ENCODE measurements at places on chromosomes 2 and 18.

DNA sequence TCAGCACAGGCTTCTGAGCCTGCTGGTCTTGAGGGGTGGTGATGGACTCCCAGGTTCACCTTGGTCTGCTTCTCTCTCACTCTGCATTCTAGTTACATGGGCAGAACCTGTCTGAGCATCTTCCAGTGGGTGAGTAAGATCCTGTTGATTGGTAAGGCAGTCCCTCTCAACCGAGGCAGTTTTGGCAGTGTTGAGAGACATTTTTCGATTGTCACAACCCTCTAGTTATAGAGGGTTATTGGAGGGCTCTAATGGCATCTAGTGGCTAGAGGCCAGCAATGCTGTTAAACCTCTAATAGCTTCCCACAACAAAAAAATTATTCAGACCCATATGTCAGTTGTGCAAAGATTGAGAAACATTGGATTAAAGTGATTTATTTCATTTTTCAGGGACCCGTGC lies 9.3 kb upstream of the MGAT5 start:
- no peak for DNase-seq

GRCh38 chr2:100571668-100572067 lies 8.9 kb downstream of the PDCL3 start:
- no peak for DNase-seq

- DNase-seq, result no peak
These were observed 22.5 kb downstream of the INPP4A start for GRCh38 chr2:98467082-98467536.

DNA sequence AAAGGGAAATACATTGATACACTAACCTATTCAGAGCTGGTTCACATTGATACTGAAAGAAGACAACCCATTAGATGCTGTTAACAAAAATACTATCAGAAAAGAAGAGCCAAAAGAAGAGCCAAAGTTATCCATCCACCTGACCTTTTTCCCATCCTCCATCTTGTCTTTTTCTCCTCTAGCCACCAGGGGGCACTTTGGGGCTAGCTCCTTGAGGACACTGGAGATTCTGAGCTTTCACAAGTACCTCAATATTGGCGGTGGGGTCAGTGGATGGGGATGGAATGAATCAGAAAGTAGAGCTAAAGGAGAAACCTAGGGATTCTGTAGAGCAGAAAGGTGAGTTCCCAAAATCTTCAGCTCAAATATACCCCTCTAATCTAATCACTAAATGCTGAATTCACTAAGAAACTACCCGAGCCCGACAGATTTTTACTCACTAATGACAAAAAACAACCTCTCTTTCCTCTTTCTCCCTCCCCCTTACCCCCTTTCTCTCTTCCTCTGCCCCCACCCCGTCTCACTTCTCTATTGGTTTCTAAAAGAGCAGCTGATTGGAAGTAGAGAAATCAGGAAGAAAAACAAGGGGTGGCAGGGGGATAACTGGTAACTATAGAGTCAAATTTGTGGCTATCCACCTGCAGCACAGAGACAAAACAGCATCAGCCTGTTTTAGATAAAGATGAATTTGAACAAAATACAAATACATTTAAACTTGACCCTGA lies 203.3 kb downstream of the TCF4 start:
- DNase-seq, result peak; percentile 58

- no peak for DNase-seq
These were observed 108.2 kb upstream of the CXCR4 start for GRCh38 chr2:136225950-136226835.

DNA sequence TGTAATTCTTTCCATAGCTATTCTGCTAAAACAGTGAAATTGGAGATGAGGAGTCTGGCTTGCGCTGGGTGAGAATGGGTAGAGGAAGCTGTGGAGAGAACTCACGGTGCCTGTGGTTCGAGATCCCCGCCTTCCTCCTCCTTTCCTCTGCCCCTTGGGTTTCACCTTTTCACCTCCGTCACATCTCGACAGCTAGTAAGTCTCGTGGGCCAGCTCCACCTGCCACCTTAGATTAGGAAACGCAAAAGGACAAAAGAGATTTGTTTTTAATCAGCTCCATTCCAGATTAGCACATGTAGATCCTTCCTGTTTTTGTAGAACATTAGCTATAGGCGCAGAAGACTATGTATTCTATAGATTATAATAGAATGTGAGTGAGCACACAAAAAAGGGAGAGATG lies 20.6 kb downstream of the TRIB2 start:
- no peak for DNase-seq

- DNase-seq, result no peak
These were observed 61.2 kb downstream of the MOGAT1 start for GRCh38 chr2:222732489-222733178.

- no peak for DNase-seq
These were observed 218.7 kb downstream of the RBM43 start for GRCh38 chr2:151042964-151043363.

DNA sequence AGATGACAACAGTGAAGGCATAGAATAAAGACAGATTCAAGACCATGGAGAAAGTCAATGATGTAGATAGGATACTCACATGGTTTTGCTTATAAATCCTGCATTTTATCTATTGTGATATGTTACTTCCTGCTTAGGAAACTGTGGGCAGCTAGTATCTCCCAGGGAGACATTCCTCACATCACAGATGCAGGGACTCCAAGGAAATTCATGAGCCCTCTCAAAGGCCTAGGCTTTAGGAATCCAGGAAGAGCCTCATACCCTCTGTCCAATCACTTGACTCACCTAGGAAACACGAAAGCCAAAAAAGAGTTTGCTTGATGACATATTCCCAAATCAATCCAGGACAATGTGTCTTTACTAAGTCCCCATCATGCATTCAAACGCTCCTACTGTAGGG lies 247.8 kb upstream of the KLHL29 start:
- DNase-seq, result no peak

- DNase-seq, result no peak
These were observed 26.0 kb upstream of the FOSL2 start for GRCh38 chr2:28366496-28367282.

GRCh38 chr2:217186152-217186551 lies 326.3 kb upstream of the TNP1 start:
- no peak for DNase-seq

DNA sequence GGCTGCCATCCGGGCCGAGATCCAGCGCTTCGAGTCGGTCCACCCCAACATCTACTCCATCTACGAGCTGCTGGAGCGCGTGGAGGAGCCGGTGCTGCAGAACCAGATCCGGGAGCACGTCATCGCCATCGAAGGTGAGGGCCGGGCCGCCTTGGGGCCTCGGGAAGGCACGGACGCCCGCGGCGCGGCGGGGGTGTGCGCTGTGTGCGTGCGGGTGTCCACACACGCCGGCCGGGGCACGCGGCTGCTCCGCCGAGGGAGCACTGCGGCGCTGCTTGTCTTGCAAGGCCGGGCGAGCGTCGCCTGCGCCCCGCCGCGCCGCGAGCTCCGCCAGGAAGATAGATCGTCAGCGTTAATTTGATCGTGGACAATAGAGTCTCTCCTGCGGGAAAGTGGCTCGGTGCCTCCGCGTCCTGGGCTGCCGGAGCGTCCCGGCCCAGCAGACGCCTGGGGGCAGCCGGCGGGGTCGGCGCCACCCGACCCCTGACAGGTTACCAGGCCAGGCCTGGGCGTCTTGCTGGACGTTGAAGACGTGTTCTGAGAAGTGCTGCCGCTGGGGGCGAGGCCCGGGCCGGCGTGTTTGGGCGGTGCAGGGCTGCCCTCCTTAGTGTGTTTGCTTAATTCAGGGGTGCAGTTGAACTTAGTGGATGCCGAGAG lies 1.0 kb downstream of the AGAP1 start:
- DNase-seq, result no peak

DNA sequence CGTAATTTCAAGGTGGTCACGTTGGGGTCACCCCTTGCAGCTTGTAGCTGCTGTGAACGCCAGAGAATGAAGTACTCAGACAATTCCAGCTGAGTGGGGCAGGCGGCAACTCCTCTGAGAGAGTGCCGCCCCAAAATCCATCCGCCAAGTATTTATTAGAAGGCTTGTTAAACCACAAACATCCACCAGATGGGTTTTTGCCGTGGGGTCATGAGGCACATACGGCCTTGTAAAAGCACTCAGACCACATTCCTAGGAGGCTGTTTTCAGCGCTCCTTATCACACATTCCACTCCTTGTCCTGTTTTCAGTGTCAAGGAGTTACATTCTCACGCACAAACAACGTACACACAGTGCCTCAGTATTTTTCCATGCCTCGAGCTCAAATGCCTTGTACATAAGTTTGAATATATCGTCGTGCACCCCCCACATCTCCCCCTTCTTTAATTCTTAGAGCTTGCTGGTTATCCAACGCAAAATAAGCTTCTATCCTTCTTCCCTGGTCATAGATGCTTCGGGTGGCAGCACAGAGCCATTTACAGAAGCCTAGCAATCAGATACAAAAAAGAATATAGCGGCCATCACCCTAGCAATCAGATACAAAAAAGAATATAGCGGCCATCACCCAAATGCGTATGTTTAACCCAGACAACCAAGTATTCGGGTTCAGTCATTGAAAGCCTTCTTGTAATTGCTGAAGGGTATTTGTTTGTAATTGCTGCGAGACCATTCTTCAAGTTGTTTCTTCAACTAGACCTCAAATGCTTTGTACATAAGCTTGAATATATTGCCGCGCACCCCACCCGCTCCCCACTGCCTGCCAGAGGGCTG lies 7.3 kb downstream of the ALPP start:
- DNase-seq, result peak; percentile 53

DNA sequence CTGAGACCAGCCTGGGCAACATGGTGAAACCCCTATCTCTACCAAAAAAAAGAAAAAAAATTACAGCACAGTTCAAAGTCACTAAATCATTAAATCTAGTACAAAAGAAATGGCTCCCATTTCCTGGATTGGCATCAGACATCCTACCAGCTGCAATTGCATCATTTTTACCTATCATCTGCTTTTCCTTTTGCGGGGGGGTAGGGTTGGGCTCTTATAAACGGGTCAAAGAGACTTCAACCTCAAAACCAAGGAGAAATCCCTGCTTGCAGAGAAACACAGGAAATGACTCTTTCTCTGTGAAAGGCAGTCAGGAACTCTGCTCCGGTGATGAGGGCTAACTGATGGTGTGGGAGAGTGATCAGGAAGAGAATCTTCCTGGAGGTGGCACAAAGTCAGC lies 45.3 kb upstream of the RFX8 start:
- DNase-seq, result peak; percentile 82

DNA sequence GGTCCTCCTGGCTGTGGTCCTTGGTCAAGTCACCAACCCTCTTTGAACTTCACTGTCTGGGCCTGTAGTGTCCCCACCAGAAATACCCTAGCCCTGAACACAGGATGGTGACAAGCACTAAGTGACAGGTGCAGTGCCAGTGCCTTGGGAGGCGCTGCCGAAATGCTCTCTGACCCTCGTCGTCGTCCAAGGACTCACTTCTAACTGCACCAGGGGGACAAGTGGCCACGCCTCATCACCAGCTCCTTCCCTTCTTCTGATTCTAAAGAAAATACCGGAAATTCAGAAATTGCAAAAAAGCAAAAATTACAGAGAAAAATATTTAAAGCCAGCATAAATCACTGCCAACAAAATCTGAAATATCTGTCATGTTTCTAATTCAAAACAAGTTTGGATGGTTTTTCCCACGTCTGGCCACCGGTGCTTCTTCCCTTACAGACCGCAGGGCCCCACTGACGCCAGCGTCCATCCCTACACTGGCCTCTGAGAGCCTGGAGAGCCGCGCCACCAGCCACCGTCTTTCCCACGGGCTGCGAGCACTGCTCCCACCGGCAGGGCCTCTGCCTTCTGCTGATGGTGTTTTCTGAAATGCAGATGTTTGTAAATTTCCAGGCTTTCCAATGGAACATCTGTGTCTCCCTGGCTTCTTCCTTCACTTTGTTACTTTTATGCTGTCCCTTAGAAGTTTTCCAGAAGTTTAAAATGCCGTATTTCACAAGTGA lies 37.4 kb upstream of the GPC1 start:
- DNase-seq, result no peak

DNA sequence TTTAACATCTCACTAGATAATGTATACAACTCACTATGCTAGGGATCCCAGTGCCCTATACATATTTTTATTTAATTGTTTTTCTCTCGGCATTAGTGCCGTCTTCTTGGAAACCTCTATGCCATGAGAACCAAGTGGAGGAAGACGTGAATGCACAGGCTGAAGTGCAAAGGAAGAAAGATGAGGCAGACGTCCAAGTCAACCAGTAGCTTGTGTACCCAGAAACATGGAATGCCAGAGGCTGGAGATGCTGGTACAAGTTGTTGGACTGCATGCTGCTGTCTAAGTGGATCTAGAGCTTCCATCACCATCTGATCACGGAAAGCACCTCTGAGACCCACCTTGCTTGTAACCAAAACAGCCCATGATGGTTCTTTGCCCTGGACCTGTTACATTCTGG lies 12.5 kb upstream of the GEMIN6 start:
- DNase-seq, result no peak

DNA sequence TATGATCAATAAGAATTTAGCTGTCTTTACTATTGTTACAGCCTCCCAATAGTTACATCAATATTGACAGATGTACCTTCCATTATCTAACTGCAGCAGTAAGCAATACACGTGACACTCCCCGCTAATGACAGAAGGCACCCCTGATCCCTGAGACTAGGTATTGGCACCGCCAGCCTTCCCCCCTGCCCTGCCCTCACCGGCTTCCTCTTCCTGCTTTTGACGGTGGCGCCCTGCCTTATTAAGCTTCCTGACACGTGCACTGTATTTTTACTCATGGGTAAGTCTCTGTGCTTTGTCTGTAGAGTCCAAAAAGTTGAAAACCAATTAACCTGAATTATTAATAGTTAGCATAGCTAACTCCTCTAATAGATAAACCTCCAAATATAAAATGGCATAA lies 223.5 kb downstream of the EIPR1 start:
- DNase-seq, result no peak

DNA sequence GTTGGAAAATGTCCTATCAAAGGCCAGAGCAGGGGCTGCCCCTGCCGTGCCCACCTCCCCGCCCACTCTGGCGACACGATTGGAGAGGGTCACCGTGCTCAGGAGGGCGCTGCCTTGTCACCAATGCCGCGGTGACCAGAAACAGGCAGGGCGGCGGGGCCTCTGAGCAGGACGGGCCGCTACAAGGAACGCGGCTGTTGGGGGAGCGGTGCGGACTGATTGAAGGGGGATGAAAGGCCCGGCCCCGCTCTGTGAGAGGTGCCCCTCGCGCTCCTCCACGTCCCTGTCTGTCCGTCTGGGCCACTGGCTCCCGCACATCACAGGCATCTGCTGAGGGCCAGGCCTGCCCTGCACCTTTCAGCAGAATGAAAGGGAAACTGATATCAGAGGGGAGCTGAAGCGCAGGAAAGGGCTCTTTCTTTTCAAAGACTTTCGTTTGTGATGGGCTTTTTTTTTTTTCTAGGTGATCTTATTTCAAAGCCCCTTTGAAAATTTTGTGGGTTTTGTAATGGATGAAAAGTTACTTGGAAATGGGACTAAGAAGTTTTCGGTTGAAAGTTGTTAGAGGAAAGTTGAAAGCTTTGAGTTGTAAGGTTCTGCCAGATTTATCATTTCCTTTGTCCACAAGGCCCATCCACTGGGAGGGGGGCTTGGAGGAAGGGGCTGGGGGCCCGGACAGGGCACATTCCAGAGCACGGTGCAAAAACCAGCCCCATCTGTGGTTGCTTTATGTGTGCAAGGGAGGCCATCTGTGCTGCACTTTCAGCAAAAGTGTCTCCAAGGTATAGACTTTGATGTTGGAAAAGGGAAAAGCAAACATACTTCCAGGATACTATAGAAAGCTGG lies 244.2 kb downstream of the KLHL29 start:
- DNase-seq, result no peak

Measured in LHCN-M2 (cell line).